CD14-positive monocyte (primary cell): ENCODE measurements at places on chromosomes 6 and 20.

GRCh38 chr6:66357781-66358180, 650.8 kb upstream of the EYS start:
- DNase-seq = no peak

DNA sequence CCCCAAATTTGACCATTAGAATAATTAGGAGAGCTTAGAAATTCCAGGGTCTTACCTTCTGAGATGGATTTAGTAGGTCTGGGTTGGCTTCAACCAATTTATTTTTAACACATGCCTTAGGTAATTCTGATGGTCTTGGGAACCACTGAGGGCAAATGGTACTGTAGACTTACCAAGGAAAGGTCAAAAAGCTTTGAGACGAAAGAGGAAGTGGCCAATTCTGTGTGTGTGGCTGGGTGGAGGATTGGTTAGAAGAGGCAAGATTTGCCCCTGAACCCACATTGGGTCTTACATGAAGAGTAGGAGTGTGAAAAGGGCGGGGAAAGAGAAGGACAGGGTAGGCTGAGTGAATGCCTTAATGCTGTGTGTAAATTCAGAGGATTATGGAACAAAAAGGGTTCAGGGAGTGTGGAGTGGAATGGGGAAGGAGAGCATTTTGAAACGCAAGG, 2.7 kb downstream of the ITCH start:
- DNase-seq = peak; percentile 68

DNA sequence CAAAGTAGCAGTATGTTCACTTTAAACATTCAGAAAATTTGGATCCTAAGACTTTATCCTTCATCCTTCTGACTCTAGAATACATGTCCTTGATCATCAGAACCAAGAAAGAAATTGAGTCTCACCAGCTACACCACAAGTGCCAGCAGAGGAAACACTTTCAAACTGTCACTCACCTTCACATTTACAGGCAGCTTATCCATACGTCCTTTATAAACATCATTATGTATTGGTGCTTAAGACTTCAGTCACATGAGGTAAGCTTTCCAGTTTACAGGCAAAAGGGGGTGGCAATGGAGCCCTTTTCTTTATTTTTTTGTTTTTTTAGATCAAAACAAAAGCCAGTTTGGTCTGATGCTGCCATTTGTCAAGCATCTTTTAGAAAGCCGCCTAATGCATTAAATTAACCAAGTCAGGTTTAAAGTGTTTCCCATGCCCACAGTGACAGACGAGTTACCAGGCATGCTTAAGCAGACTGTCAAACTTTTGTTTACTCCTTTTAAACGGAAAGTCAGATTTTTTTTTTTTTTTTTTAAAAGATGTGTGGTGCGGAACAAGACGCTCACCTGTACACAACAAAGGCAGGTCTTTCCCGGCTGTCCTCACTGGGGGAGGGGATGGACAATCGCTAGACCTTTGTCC, 952 bp upstream of the BRPF3 start:
- DNase-seq = no peak

- DNase-seq = no peak
These were observed 541 bp downstream of the SNX21 start for GRCh38 chr20:45833883-45834796.

- DNase-seq = no peak
These were observed 105.2 kb downstream of the CDK19 start for GRCh38 chr6:110710115-110710514.

GRCh38 chr6:11368760-11369159, 136.3 kb upstream of the NEDD9 start:
- DNase-seq = no peak

GRCh38 chr20:905396-905961, 10.7 kb downstream of the ANGPT4 start:
- DNase-seq = peak; percentile 37

DNA sequence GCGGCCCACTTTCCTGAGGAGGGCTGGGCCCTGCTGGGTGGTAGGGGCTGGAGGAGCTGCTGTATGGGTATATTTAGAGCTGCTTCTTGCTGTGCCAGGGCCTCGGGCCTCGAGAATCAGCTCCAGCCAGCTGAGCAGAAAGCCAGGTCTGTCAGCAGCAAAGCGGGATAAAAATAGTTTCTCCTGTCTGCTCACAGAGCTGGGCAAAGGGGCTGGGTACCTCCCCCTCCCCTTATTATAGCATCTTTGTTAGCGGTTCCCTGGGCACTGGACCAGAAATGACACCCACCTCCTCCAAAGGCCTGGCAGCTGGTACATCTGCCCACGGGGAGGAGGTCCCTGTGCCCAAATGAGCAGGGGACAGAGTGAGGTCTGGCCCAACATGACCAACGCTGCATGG, 6.0 kb downstream of the SCRT2 start:
- DNase-seq = no peak

GRCh38 chr6:255751-256083, 36.6 kb upstream of the DUSP22 start:
- peak; percentile 78 for DNase-seq

DNA sequence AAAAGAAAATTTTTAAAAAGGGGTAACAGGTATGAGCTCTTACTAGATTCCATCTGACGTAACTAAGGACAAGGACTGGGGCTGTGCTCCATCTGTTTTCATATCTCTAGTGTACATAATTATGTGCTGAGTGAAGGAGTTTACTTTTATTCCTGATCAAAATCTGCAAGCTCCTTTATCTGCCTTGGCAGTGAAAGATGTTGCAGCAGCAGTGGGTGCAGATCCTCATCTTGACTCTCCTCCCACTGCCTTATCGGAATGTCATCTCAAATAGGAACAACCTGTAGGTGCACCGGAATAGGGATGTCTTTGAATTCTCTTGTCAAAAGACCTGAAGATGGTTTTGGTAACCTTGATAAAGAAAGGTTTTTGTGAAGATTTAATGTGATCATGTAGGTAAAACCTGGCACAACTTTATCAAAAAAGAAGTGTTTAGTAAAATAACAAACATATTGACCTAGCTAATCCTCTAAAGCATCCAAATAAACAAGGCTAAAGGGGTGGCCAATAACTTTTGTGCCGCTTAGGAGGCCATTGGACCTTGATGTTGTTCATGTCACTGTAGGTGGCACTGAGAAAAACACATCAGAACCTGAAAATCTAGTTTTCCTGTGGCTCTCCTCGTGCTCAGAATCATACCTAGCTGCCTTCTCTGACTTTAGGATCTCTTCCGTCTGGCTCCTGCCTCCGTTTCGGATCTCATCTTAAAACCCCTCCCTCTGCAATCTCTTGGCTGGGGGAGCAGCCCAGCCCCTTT, 19.0 kb upstream of the SLC16A10 start:
- DNase-seq = no peak

DNA sequence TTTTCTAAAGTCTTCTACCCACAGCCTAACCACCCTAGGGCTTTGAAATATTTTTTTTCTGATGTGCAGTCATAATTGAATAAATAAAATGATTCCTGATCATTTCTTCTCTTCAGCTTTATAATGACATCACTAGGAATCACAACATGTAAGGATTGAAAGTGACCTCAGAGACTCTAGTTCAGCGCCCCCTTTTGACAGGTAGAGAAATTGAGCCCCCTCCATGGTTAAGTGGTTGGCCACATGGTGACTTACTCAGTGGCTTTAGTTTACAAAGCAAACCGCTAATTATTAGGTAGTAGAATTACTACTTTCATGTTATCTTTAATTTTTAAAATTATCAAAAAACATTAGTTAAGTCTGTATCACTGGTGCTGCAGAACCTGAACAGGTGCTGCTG, 13.3 kb upstream of the SLC2A12 start:
- DNase-seq = peak; percentile 27

- DNase-seq = no peak
These were observed 265.5 kb upstream of the EXOC2 start for GRCh38 chr6:958488-958887.

DNA sequence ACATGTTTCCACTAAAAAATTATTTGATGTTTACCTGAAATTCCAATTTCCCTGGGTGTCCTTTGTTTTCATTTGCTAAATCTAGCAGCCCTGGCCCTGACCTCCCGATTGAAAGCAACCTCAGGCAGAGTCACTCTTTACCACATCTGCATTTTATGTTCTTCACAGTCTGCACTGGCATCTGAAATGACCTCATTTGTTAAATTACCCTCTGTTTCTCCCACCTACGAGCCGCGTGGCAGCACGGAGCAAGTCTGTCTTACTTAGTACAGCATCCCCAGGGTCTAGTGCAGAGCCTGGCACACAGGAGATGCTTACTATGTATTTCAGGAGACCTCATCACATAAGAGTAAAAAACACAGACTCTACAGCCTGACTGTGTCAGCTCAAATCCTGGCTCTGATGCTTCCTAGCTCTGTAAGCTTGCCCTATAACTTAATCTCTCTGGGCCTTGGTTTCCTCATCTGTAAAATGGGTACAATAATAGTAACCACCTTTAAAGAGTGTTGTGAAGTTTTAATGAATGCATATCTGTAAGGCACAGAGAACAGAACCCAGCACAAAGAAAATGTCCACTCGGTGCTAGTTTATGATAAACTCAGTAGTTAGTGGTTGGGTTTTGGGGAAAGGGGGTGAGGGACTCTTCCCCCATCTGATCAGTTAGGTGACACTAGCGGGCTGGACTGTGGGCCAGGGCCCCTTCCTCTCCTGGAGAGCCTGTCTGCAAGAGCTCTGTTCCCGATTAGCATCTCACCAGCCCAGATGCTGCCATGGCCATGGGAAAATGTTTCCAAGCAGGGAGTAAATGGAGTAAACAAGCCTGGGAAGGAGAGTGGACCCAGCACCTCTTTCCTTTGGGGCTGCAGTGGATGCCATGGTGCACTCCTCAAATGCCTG, 88.2 kb downstream of the PREX1 start:
- no peak for DNase-seq

- no peak for DNase-seq
These were observed 140.3 kb upstream of the AGPAT4 start for GRCh38 chr6:161414180-161414579.

DNA sequence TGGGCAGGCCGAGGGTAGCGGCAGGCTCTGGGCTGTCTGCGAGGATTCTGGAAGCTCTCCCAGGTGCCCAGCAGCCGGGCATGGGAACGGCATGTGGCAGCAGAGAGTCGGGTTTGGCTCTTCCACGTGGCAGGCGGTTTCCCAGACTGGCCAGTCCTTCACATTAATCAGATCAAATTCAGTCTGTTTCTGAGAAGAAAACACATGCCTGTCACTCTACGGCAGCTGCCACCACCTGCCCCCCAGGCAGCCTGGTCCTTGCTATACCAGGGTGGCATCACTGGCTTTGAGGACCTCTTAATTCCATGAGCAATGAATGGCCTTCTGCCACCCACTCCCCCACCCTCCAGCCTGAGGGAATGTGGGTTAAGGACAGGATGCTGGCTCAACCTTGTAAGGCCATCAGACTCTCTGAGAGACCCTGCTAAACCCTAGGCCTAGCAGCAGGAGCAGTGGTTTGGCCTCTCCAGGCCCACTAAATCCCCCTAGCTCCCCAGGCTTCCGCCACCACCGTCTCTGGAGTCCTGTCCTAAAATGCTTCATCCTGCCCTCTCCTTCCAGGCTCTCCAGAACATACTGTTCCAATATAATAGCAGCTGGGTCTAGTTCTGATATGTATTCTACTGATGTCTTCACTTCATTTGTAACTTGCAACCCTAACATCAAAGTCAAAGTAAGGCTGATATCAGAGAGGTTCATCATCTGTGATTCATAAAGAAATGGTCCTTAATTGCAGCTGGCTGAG, 47.8 kb downstream of the PLCG1 start:
- no peak for DNase-seq

- DNase-seq = peak; percentile 6
These were observed 119.4 kb downstream of the NCOA3 start for GRCh38 chr20:47620808-47621805.

DNA sequence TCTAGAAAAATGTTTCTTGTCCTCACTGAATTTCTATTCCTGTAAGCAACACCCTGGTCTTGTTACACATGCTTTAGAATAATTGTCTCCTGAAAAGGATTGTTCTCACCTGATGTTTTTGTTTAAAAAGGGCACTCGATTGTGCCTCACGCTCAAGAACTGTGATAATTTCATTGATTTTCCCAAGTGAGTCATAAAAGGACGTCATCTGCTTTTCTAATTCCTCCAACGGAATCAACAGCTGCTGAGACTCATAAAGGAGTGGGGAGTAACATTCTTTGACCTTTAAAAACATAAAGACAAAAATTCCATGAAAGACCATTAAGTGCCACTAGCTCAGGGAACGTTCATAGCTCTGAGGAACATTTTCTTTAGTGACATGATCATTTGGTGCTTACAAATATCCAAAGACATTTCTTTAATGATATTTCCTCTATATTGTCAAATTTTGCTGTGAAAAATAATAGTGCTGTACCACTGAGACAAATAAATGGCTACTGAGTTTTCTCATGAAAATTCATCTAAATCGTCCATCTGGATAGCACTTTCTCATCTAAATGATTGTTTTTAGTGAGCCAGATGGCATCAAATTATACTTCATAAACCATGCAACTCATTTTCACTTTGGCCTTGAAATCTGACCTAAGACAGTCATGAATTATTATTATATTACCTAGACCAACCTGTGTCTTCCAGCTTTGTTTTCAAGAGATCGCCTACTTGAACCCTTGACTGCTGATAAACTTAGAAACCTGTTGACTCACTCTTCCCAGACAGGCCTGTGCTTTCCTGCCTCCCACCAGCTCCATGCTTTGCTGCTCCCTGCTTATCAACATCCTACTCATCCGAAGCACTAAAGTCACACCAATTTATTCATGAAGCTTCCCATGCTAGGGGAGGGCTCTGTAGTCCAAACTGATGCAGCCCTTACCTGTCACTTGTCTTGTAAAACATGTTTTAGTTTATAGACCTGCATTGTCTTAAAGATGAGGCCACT, 178.2 kb downstream of the SYNE1 start:
- DNase-seq = no peak

- peak; percentile 54 for DNase-seq
These were observed 61.0 kb downstream of the RNF182 start for GRCh38 chr6:13985663-13986325.

GRCh38 chr6:167266830-167267555, 24.1 kb upstream of the UNC93A start:
- no peak for DNase-seq

- DNase-seq = no peak
These were observed 291.5 kb downstream of the TBC1D32 start for GRCh38 chr6:121042766-121043165.

- DNase-seq = peak; percentile 79
These were observed 92.0 kb upstream of the PRDM1 start for GRCh38 chr6:105994118-105994590.

GRCh38 chr6:151034825-151035781, 169.6 kb downstream of the MTHFD1L start:
- DNase-seq = no peak

GRCh38 chr6:158131926-158132325, 36.1 kb downstream of the SERAC1 start:
- DNase-seq = peak; percentile 15

GRCh38 chr6:133594652-133595110, 294.2 kb upstream of the TCF21 start:
- no peak for DNase-seq

DNA sequence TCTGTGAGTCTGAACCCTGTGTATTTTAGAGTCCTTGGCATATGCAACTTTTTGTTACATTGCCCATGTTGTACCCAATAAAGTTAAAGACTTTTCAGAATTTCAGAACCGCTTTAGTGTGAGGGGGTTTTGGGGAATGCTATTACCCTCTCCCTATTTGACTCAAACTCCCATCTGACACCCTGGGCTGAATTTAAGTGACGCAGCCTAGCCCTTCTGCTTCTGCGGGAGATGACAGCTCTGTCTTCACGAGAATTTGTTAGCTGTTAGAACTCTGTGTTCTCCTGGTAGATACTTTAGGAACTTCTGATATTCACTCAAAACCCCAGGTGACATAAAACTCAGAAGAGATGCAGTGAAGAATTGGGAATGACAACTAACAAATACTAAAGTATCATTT, 500.6 kb upstream of the ID4 start:
- DNase-seq = no peak
